NCI-H1105 treated with DMSO at 0.1 percent for 48 hours (cell line): ENCODE measurements at places on chromosomes 5 and 9.

GRCh38 chr5:146529984-146530383 lies 14.0 kb upstream of the GPR151 start:
- DNase-seq, result no peak

DNA sequence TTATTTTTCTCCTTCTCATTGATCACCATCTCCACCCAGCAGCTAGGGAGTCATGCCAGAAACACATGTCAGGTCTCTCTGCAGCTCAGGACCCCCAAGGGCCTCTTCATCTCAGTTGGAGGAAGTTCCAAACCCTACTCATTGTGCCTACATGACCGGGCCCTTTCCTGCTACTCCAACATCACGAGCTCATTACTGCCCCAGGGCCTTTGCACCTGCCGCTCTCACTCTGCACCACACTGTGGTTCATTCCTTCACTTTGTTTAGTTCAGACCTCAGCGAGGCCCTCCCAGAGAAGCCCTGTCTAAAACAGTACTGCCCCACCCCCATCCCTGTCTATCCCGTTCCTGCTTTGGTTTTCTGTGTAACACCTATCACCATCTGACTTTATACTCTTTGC lies 22.1 kb upstream of the AKNA start:
- no peak for DNase-seq

GRCh38 chr9:127991017-127991756 lies 10.4 kb upstream of the EEIG1 start:
- peak; percentile 5 for DNase-seq

- no peak for DNase-seq
These were observed 51.3 kb upstream of the FREM1 start for GRCh38 chr9:14961372-14962068.

- DNase-seq, result no peak
These were observed 170.9 kb downstream of the FRMD3 start for GRCh38 chr9:83367326-83367725.

GRCh38 chr5:149618581-149619248 lies 37.4 kb downstream of the ARHGEF37 start:
- DNase-seq, result no peak
